ENCODE measurements at places on chromosomes 16 and 17.

GRCh38 chr17:64173646-64174045, 43.7 kb upstream of the ERN1 start:
- no peak for DNase-seq

DNA sequence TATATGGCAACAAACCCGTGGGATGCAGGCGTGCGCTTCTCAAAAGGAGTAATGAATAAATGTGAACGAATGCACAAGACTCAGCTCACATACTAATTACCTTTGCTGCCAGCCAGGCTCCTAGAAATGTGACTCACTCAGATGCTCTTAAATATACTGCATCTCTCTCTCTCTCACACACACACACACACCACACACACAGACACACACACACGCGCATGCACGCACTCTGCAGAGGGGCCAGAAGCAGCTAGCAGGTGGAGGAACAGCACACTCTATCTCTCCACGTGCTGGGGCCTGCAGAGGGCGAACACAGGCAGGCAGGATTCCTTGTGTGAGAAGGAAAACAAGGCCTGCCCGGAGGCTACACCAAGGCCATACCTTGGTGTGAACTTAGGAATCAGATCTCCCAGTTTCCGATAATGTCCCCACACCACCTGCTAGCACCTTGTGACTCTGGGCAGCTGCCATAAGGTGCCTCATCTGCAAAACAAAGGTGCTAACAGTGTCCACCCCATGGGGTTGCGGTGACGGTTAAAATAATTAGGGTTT, 5.3 kb downstream of the GPRC5B start:
- peak; percentile 30 for DNase-seq

- DNase-seq, result no peak
Observed at GRCh38 chr16:10600782-10601443, 20.5 kb upstream of the EMP2 start.

DNA sequence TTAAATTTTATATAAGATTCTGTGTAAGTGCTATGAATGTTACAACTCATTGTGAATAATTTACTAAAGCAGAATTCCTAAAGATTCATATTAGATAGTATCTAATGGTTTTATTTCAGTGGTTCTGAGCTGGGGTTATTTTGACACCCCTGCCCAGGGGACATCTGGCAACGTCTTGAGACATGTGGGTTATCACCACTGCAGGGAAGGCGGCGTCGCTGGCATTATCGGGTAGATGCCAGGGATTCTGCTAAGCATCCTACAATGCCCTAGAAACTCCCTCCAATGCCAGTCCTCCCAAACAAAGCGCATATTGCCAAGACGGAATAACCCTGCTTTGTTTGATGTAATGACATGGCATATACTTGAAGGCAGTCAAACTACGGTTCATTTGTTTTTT, 372.3 kb upstream of the ZFHX3 start:
- no peak for DNase-seq

DNA sequence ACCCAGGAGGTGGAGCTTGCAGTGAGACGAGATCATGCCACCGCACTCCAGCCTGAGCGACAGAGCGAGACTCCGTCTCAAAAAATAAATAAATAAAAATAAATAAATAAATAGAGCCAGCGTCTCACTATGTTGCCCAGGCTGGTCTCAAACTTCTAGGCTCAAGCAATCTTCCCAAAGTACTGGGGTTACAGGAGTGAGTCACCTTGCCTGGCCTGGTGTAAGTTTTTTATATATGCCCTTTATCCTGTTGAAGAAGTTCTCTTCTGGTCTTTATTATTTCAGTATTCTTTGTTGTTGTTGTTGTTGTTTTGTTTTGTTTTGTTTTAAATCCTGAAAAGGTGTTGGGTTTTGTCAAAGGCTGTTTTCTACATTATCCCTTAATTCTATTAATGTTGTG, 30.1 kb upstream of the ABCC1 start:
- DNase-seq, result no peak

DNA sequence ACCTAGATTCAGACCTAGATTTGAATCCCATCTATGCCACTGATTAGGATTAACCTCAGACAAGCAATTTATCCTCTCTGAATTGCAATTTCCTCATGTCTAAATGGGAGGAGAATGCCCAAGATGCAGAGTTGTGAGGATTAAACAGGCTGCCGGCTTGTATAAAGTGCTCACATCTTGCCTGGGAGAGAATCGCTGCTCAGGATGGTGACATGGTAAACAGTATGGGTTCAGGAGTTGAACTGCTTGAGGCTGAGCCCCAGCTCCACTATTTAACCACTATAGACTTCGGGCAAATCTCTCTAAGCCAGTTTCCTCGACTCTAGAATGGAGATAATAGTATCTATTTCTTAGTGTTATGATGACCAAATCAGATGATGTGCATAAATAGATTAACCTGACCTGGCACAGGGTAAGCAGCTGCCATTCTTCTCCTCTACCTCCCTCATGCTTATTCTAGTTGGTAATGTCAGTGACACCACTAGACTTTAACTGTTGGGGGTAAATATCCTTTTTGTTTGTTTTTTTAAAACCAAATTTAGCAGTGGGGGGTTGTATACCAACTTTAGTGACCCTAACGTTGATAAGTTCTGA, 732 bp upstream of the RPL27 start:
- no peak for DNase-seq

- no peak for DNase-seq
Observed at GRCh38 chr16:11307639-11308492, 26.7 kb upstream of the PRM1 start.

GRCh38 chr16:16045879-16046278, 96.5 kb downstream of the ABCC1 start:
- DNase-seq, result no peak

- DNase-seq, result no peak
Observed at GRCh38 chr17:56740481-56740880, 93.2 kb downstream of the C17orf67 start.

Measured in pancreas (tissue), 10 donors.